ENCODE measurements at places on chromosomes 6 and 20.

DNA sequence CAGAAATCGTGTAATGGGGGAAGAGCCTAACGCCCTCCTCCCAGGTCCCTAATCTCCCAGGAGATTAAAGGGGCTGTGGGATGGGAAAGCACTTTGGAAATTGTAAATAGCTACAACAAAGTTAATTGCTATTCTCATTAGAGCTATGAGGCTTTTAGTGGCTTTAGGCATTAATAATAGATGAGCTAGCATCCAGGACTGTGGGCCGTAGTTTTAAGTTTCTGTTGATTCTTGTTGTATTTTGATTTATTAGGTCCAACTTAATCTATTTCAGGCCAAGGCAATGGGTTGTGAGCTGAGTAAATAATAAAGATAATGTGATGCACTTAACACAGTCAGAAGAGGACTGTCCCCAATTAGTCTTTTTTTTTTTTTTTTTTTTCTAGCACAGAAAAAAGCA lies 67.7 kb downstream of the ANKRD6 start:
- no peak for DNase-seq

GRCh38 chr6:160238278-160238711 lies 20.3 kb downstream of the SLC22A2 start:
- DNase-seq, result peak; percentile 56

GRCh38 chr6:1892716-1893115 lies 283.0 kb downstream of the FOXC1 start:
- DNase-seq, result no peak

- no peak for DNase-seq
Measured at GRCh38 chr6:75262716-75263400, 19.3 kb upstream of the COX7A2 start.

DNA sequence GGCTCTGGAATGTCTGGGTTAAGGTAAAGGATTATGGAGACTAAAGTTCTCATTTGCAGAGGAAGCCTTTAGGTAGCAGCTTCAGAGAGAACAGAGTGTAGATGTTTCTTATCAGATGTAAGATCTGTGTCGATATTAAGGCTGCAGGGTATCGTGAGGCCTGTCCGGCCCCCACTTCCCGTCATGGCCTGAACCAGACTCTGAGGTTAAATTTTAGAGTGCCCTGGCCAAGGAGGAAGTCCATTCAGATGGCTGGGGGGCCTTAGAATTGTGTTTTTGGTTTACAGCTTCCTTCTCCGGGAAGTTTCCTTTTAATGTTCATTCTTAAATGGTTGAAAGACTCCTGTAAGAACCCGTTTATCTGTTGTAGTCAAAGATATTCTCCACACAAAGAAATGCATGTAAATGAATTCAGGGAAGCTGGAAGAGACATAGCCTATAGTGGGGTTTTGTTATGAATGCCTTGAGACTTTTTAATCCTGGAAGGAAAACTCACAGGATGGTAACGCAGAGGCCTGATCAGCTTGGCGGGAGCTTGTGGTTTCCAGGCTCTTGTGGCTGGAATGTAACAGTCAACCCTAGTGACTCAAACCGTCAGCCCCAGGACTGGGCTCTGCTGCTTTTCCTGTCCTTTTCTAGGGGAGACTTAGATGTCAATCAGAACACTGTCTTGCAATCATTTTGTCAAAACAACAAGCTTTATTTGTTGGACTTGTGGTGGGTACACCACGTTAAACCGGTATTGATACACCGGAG lies 34.7 kb downstream of the KIF25 start:
- DNase-seq, result peak; percentile 75

DNA sequence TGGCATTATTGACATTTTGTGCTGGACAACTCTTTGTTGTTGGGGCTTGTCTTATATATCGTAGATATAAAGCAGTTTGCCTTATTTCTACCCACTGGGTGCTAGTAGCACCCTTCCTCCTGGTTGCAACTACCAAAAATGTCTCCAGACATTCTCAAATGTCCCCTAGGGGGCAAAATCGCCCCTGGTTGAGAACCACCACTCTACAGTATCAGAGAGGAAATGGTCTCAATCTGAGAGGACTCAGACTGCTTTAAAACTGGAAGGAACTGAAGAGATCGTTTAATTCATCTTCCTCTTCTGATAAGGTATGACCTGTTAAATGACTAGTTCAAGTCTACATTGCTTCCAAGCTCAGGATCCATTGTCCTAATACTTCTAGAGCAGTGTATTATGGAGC lies 14.9 kb downstream of the SH3BGRL2 start:
- no peak for DNase-seq

GRCh38 chr6:2512802-2513201 lies 237.9 kb downstream of the MYLK4 start:
- DNase-seq, result no peak

DNA sequence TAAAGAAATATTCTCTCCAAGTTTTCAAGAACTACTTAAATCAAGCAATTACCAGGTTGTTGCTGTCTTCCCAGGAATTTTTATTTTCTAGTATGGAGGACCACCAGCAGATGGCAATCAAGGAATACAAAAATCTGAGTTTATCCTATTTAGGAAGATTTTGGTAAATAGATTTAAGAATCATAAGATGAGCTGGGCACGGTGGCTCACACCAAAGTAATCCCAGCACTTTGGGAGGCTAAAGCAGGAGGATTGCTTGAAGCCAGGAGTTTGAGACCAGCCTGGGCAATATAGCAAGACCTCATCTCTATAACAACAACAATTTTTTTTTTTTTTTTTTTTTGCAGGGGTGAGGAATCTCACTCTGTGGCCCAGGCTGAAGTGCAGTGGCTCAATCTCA lies 19.3 kb upstream of the SEC63 start:
- DNase-seq, result peak; percentile 49

DNA sequence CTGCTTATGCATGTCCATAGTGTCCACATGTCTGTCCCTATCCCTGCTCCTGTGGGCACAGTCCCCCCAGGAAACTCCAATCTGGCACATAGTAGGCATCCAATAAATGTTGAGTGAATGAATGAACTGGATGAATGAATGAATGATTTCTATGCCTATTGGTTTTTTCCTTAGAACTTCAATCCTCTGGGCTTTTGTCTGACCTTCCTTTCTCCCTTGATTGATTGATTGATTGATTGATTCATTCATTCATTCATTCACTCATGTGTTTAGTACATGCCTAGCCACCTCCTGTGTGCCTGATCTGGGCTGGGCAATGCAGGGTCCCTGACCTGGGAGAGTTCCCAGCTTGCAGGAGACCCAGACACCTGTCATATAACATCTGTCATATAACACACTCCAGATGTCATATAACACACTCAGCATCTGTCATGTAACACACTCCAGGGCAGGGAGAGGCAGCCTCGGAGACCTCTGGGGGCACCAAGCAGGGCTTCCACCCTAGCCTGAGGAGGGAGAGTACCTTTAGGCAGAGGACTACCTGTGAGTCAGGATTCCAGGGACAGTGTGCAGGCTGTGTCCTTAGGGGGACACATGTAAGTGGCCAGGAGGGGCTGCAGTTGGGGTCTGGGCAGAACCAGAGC lies 17.9 kb downstream of the VSTM2L start:
- DNase-seq, result no peak

DNA sequence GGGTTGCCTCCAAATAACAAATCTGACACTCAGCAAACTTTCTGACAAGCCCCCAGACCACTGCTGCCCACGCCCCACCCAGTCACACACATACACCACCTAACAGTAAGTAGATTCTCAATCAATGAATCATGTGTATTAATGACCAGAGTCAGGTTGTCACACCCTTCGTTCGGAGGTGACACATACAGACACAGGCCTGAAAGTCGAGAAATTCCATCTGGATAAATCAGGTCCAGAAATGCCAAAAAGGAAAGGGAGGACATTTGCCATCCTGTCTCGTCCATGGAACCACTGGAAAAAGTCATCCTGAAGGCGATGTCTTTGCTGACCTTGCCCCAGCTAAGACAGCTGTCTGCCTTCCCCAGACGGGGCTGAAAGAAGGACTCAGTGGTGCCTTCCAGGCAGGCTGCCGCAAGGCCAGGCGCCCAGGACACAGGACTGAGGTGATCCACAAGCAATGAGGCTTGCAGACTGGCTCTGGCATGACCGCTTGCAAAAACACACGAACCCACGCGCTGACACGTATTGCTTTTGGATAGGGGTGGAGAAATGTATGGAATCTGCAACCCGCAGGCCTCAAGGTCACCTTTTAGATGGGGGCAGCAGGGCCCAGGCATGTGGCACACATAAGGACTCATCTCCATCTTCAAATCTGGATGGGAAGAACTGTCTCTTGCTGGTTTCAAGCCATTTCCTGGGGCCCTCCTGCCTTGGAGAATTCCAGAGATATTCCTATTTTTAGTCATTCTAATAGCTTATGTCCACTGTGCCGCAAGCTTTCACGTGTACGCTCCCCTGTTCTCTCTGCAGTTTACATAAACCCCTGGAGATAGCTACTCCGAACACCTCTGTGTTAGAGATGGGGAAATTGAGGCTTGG lies 9.0 kb downstream of the NFATC2 start:
- DNase-seq, result peak; percentile 39

DNA sequence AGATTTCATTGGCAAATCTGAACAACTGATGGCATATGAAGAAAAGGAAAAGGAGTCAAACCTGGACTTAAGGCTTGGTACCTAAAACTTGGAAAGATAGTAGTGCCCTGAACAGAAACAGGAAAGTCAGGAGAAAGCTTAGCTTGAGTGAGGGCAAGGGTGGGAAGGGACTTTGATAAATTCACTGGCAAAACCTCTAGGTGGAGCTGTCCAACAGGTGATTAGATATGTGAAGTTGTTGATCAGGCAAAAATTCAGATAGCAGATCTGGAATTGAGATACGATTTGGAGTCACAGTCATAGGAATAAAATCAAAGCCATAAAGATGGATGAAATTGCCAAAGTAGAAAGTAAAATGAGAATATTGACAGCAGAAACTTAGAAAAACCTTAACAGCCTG lies 16.1 kb upstream of the ZNF292 start:
- no peak for DNase-seq

DNA sequence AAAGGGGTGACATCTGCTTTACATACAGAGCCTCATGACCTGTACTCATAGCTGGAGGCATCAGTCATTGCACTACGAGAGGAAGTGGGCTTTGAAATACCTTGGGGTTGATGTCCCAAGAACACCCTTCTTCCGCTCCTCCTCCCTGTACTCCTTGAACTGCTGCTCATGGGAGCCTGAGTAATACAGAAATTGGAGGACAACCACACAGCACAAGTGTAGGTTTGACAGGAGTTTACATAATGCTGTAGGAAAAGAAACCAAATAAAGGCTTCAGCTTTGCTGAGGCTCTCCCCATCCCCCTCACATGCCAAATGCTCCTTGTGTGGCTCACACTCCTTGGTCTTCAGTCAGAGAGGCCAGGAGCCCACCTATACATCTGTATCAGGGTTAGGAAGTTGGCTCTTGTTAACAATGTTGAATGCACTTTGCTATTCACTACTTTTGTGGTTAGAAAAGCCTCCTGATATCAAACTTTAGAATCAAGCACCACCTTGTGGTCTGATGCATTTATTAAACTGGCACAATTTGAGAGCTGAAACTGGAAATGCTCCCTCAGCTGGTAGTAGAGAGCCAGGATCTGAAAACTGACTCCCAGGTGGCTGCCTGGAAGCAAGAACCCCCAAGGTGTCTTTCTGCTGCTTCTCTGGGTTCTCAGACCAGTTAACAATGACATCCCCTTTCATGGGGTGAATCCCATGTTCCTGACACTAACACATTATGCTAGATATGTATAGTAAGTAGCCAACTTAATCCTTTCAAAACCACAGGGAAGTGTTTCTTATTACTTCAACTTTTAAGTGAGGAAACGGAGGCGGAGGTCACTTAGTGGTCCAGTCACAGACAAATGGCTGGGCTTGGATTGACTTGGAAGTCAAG lies 56.2 kb upstream of the EDN1 start:
- peak; percentile 61 for DNase-seq

- no peak for DNase-seq
Measured at GRCh38 chr6:109456111-109456583, 575 bp upstream of the MICAL1 start.

- DNase-seq, result no peak
Measured at GRCh38 chr6:116066789-116067188, 6.1 kb upstream of the FRK start.

- DNase-seq, result no peak
Measured at GRCh38 chr20:21338291-21338690, 35.2 kb downstream of the XRN2 start.

DNA sequence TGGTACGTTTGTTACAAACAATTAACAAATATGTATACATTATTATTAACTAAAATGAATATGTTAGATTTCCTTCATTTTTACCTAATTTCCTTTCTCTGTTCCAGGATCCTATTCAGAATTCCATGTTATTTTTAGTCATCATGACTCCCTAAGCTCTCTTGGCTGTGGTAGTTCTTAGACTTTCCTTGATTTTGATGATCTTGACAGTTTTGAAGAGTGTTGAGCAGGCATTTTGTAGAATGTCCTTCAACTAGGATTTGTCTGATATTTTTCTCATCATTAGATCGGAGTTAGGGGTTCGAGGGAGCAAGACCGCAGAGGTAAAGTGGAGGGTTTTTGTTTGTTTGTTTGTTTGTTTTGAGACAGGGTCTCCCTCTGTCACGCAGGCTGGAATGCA lies 44.3 kb upstream of the ZNF184 start:
- DNase-seq, result no peak

DNA sequence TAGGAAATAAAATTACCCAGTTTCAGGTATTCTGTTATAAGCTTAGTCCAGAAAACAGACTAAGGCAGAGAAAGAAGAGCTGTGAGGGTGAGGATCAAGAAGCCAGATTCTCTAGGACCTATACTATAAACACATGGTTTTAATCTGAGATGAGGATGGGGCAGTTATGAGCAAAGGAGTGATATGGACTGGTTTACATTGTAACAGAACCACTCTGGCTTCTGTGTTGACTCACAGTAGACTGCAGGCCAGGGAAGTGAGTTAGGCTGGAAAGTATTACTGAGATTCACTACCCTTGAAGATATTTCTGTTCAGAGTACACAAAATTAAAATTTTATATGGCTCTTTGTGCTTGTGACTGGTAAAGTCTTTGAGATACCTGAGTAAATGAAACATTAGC lies 3.2 kb upstream of the RWDD1 start:
- DNase-seq, result peak; percentile 64

- DNase-seq, result no peak
Measured at GRCh38 chr6:37441651-37442050, 8.6 kb downstream of the CMTR1 start.

- DNase-seq, result peak; percentile 16
Measured at GRCh38 chr6:53615633-53616449, 49.7 kb downstream of the KLHL31 start.

GRCh38 chr20:11214256-11214840 lies 540.5 kb upstream of the JAG1 start:
- no peak for DNase-seq

DNA sequence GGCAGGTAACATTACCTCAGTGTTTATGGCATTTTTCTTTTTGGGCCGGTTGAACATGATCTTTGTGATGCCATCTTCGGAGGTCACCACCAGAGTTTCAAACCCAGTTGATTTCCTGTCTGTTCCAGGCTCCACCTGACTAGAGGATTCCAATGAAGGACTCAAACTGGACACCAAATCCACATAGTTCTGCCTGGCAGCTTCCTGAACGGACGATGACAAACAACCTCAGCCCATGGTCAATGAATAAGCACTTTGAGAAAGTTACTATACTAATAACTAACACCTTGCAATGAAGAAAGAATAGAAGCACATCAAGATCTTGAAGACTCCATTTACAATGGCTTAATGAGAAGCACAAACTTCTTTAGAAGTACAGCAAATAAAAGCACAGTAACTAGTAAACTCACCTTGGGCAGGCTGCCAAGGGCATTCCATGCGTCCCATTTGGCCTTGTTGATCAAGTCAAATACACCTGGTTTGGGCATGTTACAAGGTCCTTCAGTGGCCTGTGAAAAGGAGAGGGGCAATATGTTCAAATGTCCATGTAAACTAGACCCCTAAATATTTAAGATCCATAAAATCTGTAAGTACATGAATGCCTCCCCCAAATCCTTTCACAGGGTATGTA lies 4.9 kb downstream of the ECI2 start:
- DNase-seq, result no peak
